A549 treated with DMSO at 1 μM for 4 hours (cell line): ENCODE measurements at places on chromosomes 12 and 14. TPM values are rescaled to one million over a fixed set of nuclear protein-coding genes. Genes with fewer than 3 reads are reported as not detected.

Gene MYG1
- total RNA-seq = 85.4 to 102 TPM (median 93.8 TPM) in 5 replicates

Gene IGF1
- not detected in 5 replicates for total RNA-seq

Gene ALX1
- total RNA-seq = 5.4 to 7.1 TPM (median 6.1 TPM) in 5 replicates

Gene DDN
- total RNA-seq = 0.58 to 0.73 TPM (median 0.65 TPM) in 5 replicates

Gene HRK
- total RNA-seq = 0.52 to 0.83 TPM (median 0.61 TPM) in 5 replicates

Gene ZFHX2
- total RNA-seq = 0.36 to 1.7 TPM (median 1.5 TPM) in 5 replicates

Gene ING4
- total RNA-seq = 13.5 to 18.2 TPM (median 15.7 TPM) in 5 replicates

Gene CEP170B
- 19.3 to 26.4 TPM (median 23.0 TPM) in 5 replicates for total RNA-seq

Gene GPRC5A
- 314 to 517 TPM (median 478 TPM) in 5 replicates for total RNA-seq

Gene NKX2-1
- total RNA-seq = 0.04 to 0.07 TPM in 2 of 5 replicates, not detected in the others

Gene CABP1
- 0.27 to 0.60 TPM (median 0.38 TPM) in 5 replicates for total RNA-seq

Gene ZFYVE26
- total RNA-seq = 6.1 to 7.1 TPM (median 6.2 TPM) in 5 replicates

Gene ASB2
- 1.4 to 4.1 TPM (median 1.9 TPM) in 5 replicates for total RNA-seq

Gene VEZT
- total RNA-seq = 60.3 to 76.0 TPM (median 73.5 TPM) in 5 replicates

Gene MIA2
- 19.3 to 28.2 TPM (median 24.3 TPM) in 5 replicates for total RNA-seq

Gene IRAK3
- 0.05 to 0.09 TPM (median 0.08 TPM) in 5 replicates for total RNA-seq

Gene GPR135
- total RNA-seq = 0.80 to 1.5 TPM (median 1.4 TPM) in 5 replicates

Gene KRT86
- total RNA-seq = 30.3 to 41.6 TPM (median 35.7 TPM) in 5 replicates

Gene C12orf60
- 1.4 to 2.2 TPM (median 1.8 TPM) in 5 replicates for total RNA-seq

Gene SMCO3
- total RNA-seq = not detected in 5 replicates

Gene NR1H4
- total RNA-seq = 0.08 to 0.10 TPM (median 0.08 TPM) in 3 of 5 replicates, not detected in the others

Gene TSPAN19
- total RNA-seq = not detected in 5 replicates

Gene TMED8
- total RNA-seq = 6.7 to 9.8 TPM (median 9.2 TPM) in 5 replicates

Gene NAB2
- total RNA-seq = 15.3 to 24.1 TPM (median 18.8 TPM) in 5 replicates

Gene SAMD4A
- total RNA-seq = 7.5 to 8.4 TPM (median 7.9 TPM) in 5 replicates

Gene COQ5
- 27.4 to 29.6 TPM (median 27.9 TPM) in 5 replicates for total RNA-seq

Gene CFAP251
- 1.1 to 2.4 TPM (median 1.4 TPM) in 5 replicates for total RNA-seq

Gene APOLD1
- total RNA-seq = 0.19 to 0.67 TPM (median 0.26 TPM) in 5 replicates

Gene NGB
- total RNA-seq = 0.08 TPM in 1 of 5 replicates, not detected in the others

Gene PLXNC1
- total RNA-seq = 0.07 to 0.23 TPM (median 0.07 TPM) in 4 of 5 replicates, not detected in the other

Gene HNRNPC
- 834 to 993 TPM (median 864 TPM) in 5 replicates for total RNA-seq

Gene KIF26A
- 1.8 to 4.3 TPM (median 3.1 TPM) in 5 replicates for total RNA-seq

Gene IL31
- not detected in 5 replicates for total RNA-seq
